Peyer's patch (tissue), 4 donors: ENCODE measurements at places on chromosomes 6 and 20. TPM values are rescaled to one million over a fixed set of nuclear protein-coding genes. Genes with fewer than 3 reads are reported as not detected.

Gene BPIFB2
- total RNA-seq: not detected

Gene LHFPL5
- total RNA-seq: not detected

GRCh38 chr20:44006126-44006525 is 91.5 kb downstream of the TOX2 start:
- no peak for DNase-seq

DNA sequence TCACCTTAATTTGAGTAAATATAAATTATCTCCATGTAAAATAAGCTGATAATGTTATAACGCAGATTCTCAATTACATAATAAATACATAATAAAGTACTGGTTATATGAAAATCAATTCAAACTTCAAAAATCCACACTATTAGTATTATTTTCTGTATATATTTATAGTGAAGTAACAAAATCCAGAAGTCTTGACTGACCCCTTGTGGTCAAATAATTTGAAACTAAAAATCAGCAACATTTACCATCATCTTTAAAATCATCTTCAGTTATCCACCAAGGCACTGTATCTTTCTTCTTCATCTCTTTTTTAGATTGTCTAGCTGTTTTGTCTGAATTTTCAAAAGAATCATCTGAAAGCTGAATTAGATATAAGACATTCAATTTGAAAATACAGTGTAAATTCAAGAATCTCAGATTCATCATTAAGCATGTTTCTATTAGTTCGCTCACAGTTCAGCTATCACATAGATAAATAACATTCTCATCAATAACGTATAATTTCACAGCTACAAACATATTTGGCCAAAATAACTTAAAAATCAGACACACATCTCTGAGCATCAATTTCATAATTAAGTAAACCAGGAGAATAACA is 6.5 kb downstream of the CEP162 start:
- DNase-seq: no peak

DNA sequence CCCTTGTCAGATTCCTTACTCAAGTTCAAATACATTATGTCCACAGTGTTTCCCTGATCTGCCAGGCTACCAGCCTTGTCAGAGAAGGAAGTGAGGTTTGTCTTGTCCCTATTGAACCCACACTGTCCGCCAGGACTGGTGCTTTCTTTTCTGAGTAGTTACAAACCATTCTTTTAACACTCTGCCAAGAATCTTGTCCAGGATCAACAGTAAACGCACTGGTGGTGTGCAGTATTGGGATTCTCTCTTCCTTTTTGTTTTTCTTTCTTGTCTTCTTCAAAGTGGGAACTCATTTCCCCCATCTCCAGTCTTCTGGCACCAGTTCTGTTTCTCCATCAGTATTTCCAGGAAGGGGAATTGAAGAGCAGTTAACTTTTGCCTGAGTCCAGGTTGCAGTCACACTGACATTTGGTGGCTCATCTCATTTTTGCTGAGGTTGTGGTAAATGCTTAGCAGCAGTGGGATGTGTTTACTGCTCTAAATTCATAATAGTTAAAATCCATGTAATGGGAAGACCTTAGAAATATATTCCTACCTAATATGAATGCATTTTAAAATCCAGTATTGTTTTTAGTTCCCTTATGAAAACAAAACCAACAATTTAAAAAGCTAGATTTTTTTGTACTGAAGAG is 295.3 kb downstream of the PRL start:
- DNase-seq: no peak

GRCh38 chr20:9515214-9515585 is 810 bp downstream of the LAMP5 start:
- DNase-seq: no peak

DNA sequence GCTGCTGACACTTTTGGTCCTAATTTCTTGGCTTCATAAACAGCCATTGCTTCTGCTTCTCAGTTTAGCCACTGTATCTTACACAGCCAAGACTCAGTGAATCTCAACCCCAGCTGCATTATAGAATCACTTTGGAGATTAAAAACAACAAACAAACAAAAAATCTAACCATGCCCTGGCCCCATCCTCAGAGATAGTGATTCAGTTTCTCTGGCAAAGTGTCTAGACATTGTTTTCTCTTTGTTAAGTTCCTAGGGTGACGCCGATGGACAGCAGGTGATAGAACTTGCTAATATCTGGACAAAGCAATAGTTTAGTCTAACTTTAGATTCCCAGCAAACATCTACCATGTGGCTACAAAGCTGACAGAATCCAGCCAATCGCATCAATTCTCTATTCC is 2.9 kb downstream of the ADGRF5 start:
- no peak for DNase-seq

DNA sequence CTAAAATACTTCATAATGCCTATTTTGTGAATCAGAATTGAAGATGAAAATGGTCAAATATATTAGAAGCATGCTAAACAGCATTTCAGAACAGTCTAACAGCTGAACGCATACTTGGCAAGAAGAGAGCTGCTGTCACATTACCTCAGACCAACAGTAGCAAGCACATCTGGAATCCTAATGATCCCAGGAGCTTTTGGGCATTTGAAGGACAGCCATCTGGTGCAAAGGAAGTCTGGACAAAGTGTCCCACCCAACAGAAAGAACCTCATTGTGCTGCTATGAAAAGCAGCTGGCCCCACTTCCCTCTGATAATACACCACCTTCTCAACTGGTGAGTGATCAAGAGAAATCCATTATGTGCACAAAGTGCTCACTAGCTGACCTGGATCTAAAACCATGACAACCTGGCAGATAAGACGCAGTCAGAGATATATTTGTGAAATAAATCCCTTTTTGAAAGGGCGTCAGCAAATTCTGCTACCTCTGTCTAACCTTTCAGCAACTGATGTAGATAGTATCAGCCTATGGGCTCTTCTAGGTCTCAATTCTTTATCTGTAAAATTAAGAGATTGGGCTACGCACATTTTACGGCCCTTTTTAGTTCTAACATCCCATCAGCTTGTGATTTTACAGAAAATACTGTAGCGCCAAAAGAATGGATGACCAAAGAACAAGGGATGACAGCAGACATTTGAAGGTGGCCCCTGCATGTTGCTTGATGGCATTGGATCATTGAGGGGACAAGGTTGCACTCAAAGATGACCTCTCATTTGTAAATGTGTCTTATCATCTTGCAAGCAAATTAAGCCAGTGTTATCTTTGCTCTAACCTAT is 78.7 kb downstream of the SGK1 start:
- DNase-seq: no peak

DNA sequence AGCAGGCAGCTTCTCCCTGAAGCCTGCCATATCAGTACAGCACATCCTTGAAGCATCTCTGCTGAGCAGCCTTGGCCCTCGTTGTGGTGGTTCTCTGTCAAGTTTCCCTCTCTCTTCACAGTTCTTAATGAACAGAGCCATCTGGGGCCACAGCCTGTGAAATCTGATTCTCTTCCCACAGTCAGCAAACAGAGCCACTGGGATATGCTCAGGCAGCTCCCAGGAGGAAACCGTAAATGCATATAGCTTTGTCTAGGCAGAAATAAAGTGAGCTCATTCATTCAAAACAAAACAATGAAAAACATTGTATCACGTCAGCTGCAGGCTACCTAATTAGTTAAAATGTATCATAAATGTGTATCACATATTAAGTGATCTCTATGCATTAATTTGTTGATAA is 80.3 kb downstream of the TBC1D7 start:
- no peak for DNase-seq

DNA sequence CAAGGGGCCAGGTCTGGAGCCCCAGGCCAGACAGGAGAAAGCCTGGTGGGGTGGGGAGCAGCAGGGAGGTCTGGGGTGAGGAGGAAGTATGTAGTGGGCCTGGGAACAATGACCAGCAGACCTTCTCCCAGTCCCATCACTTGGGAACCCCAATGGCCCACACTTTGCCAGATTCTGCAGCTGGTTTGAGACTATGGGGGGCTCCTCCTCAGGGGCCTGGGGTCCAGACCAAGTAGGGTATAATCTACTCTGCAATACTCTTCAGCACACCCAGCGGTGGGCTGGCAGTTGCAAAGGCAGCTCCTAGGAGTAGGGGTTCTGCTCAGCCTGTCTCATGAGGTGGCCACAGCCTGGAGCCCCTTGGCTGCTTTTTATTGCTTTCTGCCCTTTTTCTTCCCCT is 52.8 kb downstream of the NPEPL1 start:
- DNase-seq: no peak

DNA sequence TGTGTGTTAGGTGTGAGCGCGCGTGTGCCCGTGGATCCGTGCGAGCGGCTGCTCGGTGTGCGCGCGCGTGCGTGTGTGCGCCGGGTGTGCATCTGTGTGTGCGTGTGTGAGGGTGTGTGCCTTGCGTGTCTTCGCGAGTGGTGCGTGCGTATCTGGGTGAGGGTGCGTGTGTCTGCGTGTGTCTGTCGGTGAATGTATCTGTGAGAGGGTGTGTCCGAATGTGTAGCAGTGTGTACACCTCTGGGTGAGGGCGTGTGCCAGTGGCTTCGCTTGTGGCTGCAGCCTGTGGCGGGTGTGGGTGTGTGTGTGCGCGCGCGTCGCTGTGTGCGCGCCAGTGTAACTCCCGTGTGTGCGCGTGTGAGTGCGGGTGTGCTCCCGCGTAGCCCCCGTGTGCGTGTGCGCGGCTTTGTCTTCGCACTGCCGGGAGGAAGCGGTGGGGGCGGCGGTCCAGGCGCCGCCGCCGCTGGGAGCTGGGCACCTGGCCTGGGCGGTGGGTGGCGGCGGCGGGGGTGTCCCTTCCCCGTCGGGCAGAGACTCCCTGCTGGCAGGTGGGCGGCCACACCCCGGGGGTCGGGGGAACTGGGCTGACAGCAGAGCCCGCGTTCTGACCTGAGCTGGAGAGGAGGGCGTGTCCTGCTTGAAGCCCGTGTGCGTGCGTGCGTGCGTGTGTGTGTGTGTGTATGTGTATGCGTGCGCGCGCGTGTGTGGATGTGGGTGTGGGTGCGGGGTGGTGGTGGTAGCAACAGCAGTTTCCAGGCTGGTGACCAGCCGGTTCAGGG is 61.3 kb upstream of the EPB41L1 start:
- DNase-seq: peak; percentile 75

DNA sequence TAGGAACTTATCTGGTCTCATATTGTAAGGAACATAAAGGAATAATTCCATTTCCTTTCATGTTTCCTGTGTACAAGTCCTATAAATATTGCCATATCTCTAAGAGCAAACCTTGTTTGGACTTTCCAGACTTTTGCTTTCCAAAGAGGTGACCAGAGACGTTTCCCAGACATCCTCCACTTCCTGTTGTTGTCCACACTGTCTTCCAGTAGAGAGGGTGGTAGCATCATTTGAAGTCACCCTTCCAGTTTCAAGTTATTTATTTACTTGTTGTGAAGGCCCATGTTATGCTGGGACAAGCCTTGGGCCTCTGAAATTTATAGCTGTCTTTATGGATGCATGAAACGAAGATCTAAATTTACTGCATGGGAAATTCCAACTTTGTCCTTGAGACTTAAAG is 10.6 kb upstream of the TGM3 start:
- no peak for DNase-seq

- DNase-seq: no peak
Observed at GRCh38 chr6:91539456-91539855, 952.6 kb upstream of the MAP3K7 start.

Gene TRIM15
- 110 TPM for total RNA-seq

- DNase-seq: no peak
Observed at GRCh38 chr20:11248687-11249638, 575.2 kb upstream of the JAG1 start.

Gene WRNIP1
- total RNA-seq: 41.2 TPM

- DNase-seq: no peak
Observed at GRCh38 chr20:14562981-14563380, 225.6 kb upstream of the FLRT3 start.

DNA sequence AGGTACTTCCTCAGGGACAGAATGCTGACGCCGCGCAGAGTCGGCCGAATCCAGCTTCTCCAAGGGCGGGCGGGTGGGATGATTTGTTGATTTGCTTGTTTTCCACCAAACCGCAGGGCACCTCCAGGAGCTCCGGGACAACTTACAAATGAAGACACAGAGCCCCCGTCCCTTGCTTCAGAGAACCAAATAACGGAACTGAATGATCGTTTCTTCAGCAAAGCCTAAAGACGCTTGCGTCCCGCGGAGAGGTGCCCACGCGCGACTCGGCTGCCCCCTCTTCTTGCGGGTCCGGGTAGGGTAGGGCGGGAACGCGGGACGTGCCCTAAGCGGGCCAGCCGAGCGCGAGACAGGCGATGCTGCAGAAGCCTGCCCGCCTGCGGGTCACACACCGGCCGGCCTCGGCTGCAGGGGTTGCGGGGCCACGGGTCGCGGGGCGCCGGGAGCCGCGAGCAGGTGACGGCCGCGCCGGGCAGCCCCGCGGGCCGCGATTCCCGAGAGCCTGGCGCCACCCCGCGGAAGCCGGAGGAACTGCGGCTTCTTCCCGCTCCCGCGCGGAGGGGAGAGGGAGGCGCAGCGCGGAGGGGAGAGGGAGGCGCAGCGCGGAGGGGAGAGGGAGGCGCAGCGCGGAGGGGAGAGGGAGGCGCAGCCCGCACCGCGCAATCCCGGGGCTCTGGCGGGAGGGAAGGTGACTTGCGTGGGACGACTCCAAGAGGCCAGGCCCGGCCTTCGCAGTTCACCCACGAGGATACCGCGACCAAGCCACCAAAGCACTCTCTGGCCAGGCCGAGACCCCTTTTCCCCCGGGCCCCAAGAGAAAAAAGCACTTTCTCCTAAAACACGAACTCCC is 7.7 kb upstream of the FOXF2 start:
- DNase-seq: no peak

GRCh38 chr6:42179261-42179944 is 6.2 kb downstream of the GUCA1A start:
- DNase-seq: no peak

DNA sequence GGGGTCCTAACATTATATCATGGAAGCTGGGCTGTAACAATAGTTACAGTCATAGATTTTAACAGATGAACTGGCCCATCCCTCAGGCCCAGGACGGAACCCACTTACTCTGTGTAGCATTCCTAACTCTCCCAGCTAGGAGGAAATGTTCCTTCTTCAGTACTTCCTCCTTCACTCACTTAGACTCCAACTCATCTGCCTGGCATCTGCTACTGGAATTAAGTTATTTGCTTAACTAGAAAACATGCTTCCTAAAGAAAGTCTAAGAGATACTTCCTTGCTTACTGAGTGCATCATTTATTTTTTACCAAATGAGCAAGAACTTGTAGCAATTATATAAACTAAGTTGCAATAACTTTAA is 20.5 kb downstream of the GCLC start:
- DNase-seq: no peak

- no peak for DNase-seq
Observed at GRCh38 chr20:17439616-17440296, 91.4 kb downstream of the BFSP1 start.

- DNase-seq: no peak
Observed at GRCh38 chr20:6533761-6534479, 233.6 kb upstream of the BMP2 start.

Gene BLOC1S5
- total RNA-seq: 11.6 TPM

DNA sequence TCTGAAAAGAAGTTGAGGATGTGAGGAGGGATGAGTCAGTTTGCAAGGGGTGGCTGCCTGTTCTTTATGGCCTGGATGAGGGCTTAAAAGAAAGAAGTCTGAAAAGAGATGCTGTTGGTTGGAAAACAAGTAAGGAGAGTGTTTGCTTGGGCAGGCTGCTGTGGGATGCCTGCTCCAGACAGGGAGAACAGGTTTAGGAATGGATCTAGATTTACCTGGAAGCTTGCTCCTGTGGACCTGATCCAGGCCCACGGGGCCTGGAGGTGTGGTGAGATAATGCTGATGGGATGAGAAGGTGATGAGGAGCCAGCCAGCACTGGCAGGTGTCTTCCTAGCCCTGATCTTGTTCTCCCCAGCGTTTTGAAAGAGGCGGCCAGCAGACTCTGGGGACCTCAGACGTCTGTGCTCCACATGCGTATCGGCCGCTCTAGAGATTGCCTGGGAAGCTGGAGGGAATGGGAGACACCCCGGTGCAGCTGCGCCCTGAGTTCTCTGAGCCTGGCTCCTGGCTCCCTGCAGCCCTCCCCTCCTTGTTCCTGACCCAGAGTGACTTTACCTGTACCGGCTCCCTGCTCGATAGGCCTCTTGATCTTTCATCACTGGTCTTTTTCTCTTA is 331.3 kb downstream of the ZFAND3 start:
- DNase-seq: no peak
